ENCODE measurements at places on chromosomes 3 and 15.

DNA sequence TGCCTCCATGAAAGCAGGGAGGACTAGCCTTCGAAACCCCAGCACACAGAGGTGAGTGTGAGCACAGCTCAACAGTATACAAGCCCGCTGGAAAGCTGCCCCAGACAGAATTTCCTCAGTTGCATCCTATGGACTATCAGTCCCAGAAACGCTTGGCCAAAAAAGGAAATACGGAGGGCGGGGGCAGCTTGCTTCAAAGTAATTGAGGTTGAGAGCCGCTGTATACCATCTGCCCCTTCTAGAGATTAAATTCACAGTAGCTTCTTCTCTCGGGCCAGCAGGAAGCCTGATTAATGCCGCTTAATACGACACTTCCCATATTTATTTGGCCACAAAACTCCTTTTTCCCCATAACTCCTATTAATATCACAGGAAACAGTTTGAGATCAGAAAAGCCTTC is 88.7 kb downstream of the LIPC start:
- no peak for DNase-seq

GRCh38 chr3:128620268-128620691 is 30.3 kb downstream of the RPN1 start:
- no peak for DNase-seq

DNA sequence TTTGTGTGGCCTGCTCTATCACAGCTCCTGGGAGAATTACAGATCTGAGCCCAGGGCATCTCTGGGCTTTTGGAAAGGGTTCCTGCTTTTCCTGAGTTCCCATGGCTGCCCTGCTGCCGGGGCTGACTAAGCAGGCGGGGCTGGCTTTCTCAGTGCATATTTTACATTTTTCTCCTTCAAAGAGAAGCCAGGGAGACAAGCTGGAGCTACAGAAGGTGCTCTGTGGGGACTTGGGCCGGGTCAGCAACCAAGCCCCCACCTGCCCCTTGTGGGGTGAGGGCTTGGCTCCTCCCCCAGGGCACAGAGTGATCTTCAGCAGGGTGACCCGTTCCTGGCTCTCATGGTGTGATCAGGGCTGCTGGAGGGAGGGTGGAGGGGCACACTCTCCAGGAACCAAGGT is 17.4 kb downstream of the ABTB1 start:
- DNase-seq, result no peak

DNA sequence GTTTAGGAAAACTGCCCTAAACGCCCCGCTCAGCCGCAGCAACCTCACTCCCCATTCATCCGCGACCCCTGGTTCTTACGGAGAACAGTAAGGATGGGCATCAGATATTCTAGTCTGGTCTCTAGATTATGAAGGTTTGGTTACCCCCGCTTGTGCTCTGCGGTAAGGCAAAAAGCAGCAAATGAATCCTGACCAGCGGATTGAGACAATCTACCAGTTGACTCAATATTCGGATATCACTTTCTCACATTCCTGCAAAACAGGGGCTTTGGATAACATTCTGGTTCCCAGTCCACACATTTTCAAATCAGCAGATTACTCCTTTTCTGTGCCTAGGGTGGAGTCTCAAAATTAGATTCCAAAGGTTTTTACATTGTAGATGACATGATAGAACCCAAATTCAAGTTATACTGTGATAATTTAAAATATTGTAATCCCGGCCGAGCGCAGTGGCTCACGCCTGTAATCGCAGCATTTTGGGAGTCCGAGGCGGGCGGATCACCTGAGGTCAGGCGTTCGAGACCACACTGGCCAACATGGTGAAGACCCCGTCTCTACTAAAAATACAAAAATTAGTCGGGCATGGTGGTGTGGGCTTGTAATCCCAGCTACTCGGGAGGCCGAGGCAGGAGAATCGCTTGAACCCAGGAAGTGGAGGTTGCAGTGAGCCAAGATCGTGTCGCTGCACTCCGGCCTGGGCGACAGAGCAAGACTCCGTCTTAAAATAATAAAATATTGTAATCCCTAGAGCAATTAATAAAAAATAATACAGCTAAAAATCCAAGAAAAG is 1.1 kb upstream of the CYFIP1 start:
- DNase-seq, result no peak

DNA sequence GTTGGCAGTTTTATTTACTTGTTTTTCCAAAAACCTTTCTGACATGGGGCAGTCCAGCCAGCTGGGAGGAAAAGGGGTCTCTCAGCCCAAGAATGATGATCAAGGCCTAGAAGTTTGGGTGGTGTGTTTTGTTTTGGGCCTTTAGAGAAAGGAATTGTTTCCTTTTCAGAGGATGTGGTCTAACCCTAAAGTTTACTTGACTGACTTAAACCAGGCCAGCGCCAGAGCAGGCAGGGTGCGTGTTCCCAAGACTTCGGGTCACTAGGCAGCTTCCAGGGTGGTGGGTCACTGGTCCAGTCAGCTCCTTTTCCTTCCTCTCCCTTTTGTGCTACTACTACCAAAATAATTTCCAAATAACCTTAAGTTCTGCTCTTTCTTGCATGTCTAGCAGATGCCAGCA is 4.9 kb downstream of the FLNB start:
- no peak for DNase-seq

DNA sequence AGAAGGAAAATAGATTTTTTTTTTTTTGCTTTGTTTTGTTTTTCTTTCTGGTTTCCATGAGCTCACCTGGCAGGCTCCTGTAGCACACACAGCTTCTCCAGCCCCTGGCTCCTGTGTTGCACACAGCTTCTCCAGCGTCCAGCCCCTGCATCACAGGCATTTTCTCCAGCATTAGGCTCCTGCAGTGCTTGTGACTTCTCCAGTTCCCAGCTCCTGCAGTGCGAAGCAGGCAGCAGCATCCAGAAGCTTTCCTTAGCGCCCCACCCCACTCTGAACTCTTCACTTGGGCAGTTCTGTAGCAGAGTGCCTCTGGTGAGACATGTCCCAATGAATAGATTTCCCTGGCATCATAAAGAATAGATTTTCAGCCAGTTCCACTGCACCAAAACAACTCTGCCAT is 5.5 kb upstream of the CCDC39 start:
- DNase-seq, result no peak

- no peak for DNase-seq
Measured at GRCh38 chr15:34301058-34301457, 36.5 kb downstream of the SLC12A6 start.

DNA sequence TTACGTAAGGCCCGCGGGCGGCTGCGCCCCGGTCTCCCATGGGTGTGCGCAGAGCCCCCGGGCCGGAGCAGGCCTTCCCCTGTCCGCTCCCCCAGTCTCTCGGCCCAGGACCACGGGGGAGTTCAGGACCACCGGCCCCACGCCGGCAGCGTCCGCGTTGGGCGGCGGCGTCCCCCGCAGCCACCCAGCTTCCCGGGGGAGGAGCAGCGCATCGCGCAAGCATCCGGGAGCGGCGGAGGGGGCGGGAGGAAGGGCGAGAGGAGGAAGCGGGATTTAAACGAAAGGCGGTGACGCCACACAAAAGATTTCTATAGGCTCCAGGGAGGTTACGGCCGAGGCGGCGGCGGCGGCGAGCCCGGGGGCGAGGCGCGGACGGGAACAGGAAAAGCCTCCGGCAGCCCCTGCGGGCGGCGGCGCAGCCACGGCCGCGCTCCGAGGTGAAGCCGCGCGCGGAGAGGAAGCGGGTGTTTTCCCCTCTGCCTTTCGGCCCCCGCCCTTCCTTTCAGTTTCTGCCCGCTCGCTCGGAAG is at the start of gene TLNRD1:
Gene TLNRD1, plus strand, starts transcription at position 300 of the 528 bp plus-strand sequence. CDS start 1,349 bp downstream, outside the sequence.
- peak; percentile 81 for DNase-seq
